KBM-7 (cell line): ENCODE measurements at places on chromosomes 11 and 22.

- peak; percentile 56 for DNase-seq
Observed at GRCh38 chr11:64373598-64373974, 14.6 kb downstream of the RPS6KA4 start.

DNA sequence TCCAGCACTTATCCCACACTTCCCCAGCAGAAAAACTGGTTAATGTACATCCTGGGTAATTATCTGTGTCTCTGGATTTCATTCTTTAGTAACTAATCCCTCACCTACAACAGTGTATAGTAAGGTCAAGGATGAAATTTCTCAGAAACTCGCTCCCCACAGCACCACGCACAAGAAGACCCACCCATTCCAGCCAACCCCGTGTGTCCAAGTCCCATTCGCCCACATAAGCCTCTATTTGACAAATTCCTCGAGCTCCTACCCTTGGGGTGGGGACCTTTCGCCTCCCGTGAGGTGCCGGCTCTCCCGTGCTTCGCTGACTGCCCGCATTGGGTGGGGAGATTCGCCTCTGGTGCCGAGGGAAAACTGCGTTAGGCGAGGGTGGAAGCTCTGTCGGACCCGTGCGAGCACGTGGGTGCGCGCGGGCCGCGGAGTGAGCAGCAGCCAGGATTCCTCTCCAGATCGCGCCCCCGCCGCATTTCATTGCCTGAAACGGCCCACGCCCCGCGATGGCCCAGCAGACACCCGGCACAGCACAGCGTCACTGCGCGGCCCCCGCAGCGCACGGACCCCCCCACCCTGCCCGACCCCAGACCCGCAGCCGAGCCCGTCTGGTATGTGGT is 866 bp downstream of the EXPH5 start:
- peak; percentile 41 for DNase-seq

DNA sequence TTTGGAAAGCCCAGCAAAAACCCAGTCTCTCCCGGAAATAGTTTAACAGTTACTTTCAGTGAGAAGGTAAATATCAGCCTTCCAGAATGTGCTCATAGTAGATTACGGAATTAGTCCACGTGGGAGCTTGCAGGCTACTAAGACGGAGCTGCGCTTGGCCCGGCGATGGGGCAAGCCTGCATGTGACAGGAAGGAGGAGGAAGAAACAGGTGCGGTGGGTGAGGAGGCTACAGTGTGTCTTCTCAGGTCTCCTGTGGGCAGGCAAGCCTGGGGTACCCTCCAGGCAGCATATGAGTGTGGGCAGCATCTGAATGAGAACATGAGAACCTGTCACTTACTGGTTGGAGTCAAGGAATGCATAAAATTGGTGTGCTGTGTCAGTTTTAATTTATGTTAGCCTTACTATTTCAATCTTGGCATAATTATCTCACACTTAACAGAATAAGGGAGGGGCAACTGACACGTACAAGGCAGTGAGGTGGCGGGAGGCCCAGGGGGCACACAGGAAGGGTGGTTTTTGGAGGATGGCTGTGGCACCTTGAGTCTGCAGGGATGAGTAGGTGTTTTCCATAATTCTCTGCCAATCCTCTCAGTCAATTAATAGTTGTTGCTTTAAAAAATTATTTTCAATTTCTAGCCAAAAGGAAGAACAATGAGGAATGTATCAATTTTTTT is 35.7 kb downstream of the CLMP start:
- DNase-seq = no peak

- DNase-seq = no peak
Observed at GRCh38 chr11:17930544-17931125, 82.2 kb downstream of the SERGEF start.

- no peak for DNase-seq
Observed at GRCh38 chr11:69074375-69075140, 25.8 kb downstream of the TPCN2 start.

DNA sequence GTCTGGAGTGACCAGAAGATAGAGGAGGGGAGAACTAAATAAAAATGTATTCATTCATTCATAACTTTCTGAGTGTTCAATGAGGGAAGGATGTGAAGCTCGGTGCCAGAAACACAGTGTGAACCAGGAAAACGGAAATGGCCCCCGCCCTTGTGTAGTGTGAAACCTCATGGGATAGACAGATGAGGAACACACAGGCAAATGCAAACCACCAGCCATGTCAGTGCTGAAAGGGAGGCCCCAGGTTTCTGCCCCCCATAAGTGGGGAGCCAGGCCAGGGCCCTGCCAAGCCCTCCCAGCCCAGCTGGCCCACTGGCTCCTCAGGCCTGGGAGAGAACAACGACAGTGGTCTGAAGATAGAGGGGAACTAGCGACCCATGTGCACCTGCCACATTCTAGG is 30.5 kb downstream of the LARGE1 start:
- no peak for DNase-seq

DNA sequence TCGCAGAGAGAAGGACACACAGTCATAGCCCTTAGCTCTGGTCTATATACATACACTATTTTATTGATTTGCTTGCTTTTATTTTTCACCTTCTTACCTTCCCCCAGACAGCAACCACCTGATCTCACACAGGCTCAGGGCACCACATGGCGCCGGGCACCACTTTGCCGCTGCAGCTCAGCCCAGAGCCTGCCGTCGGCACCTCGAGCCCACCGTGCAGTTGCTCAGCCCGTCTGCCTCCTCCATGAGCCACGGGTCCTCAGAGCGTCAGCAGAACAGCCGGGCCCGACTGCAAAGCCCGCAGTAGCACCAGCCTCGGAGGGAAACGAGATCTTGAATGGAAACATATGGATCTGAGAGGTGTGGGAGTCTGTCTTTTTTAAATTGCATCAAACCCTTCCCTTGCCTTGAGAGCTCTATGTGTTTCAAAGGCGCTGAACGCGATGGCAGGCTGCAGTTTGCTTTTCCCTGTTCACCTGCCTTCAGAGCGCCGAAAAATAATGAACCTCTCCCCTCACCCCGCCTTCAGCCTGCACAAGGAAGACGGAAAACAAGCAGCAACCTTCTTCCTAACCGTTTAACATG is 505.4 kb downstream of the MN1 start:
- DNase-seq = no peak

DNA sequence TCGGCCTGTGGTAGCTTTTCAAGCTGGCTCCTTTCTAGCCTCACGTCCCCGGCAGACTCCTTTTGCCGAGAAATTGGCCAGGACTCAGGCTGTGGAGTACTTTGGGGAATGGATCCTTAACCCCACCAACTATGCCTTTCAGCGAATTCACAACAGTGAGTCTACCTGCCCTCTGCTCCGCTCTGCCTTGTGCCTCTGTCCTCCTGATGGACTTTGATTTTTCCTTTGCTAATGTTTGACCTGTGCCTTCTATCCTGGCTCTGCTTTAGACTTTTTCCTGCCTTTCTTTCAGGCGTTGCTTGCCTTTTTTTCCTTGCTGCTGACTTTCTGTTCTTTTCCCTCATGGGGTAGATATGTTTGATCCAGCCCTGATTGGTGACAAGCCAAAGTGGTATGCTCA is 12.5 kb downstream of the MADD start:
- DNase-seq = no peak

DNA sequence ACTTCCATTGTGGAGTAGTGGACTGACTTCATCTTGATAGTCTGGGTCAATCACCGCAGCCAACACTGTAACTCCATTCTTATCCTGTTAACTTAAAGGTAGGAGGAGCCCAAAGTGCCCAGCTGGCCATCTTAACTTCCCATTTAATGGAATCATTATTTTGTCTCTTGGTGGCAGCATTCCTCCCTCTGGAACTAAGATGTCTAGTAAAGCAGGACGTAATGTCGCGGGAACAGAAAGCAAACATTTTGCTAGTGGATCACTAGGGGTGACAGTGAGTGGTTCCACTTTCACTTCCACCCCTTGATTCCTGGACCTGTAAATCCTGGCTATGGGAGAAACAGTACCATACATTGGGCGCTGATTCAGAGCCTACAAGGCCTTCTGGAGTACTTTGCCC is 71.4 kb downstream of the GAB4 start:
- no peak for DNase-seq

DNA sequence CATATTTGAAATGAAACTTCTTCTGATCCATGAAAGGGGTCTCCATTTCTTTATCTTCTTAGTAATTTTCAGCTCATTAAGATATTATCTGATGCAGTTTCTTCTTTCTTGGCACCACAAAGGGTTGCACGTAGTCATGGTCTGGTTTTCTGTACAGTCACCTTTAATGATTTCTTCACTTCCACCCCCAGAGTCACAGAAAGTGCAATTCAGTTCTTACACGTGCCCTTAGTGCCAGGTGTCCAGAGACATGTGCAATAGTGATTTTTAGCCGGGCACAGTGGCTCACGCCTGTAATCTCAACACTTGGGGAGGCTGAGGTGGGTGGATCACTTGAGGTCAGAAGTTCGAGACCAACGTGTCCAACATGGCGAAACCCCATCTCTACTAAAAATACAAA is 202.8 kb upstream of the MTNR1B start:
- DNase-seq = no peak

- no peak for DNase-seq
Observed at GRCh38 chr11:24225501-24225900, 271.4 kb upstream of the LUZP2 start.

- DNase-seq = no peak
Observed at GRCh38 chr11:114082415-114082748, 22.9 kb downstream of the ZBTB16 start.

DNA sequence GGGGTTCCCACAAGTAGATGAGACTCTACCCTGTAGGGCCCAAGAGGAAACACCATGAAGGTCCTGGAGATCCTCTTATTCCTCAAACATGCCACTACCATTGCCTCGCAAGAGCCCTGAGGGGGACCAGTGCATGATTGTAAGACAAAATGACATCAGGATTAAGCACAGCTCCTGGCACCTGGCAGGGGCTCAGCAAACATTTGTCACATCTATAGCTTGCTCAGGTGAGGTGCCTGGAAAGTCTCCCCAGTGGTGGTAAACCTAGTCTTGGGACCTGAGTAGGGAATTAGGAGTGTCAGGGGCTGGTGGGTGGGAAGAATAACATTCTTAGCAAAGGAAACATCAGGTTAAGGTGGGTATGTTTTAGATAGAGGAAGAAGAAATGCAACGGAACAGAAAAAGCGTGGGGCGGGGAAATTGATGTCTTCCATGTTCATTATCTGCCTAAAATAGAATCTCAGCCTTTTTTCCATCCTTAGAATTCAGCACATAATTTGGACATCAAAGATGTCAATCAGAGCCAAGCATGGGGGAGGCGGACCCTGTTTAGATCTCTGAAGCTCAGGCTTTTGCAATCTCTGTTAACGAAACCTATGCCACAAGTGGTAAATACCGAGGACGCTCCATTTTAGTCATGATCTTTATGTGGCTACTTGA is 924 bp downstream of the YPEL1 start:
- DNase-seq = peak; percentile 24

- no peak for DNase-seq
Observed at GRCh38 chr11:114265122-114265878, 30.9 kb upstream of the NNMT start.

GRCh38 chr11:72098741-72099140 is 4.4 kb downstream of the LAMTOR1 start:
- DNase-seq = no peak

DNA sequence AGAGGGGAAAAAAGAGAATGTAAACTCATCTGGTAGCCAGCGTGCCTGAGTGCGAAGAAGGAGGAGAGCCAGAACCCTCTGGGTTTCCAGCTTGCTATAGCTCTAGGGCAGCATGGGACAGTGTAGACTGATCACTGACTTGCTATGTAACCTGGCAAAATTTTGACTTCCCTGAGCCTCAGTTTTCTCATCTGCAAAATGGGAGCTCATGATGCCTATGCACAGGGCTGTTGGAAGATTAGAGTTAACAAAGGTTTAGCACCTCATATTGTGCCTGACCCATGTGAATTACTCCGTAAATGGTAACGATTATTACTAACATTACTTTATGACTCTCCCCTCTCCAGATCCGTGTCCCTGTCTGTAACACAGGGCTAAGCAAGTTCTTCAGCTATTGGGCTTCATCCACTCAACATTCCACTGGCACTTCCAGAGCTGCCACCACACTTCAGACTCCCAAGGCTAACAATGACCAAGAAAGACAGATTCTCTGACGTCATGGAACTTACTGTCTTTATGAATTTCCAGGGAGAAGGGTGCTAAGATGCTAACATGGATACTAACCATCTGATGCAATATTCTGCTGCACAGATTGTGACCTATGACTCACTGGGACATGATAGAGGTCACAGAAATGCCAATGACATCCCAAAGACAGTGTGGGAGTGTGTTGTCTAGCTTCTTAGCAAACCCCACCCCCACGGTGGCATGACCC is 195.2 kb downstream of the TRIM29 start:
- DNase-seq = no peak

DNA sequence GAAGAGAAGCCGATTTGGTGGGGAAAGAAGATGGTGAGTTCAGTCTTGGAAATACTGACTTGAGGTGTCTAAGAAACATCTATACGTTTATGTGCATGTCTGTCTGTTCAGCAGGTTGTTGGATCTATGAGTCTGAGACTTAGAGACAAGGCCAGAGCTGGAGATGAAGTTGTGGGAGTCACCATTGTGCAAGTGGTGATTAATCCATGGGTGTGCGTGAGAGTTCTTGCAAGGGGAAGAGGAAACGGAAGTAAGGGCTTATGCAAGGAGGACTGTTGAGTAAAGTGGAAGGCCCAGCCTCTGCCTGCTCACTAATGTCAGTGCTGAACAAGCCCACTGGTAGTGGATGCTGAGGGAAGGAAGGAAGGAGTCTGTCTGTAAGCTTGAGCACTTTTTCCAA is 9.7 kb downstream of the TMEM45B start:
- DNase-seq = peak; percentile 87

DNA sequence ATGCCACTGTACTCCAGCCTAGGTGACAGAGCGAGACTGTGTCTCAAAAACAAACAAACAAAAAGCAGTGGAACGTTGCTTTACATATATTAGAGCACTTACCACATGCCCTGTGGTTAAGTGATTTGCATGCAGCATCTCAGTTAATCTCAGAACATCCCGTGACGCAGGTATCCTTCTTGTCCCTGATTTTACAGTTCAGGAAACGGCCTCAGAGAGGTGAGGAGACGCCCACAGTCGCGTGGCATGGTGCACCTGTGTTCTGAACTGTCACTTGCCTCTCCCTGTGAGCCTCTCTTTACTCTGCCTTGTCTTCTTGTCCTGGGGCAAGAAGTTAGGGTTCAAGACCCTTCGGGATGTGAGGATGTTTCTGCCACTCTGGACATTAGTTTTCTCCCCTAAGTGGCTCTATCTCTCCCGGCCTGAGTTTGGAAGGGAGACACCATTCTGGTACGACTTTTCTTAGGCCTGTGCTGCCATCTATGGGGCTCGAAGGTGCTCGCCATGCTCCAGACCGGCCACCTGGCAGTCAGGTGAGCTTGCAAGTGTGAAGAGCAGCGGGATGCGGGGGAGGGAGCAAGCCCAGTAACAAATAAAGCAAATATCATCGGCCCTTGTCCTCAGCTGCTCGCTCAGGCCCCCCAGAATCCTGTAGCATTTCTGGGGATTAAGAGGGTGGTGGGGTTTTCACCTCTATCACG is 25.6 kb downstream of the YWHAH start:
- DNase-seq = peak; percentile 70

DNA sequence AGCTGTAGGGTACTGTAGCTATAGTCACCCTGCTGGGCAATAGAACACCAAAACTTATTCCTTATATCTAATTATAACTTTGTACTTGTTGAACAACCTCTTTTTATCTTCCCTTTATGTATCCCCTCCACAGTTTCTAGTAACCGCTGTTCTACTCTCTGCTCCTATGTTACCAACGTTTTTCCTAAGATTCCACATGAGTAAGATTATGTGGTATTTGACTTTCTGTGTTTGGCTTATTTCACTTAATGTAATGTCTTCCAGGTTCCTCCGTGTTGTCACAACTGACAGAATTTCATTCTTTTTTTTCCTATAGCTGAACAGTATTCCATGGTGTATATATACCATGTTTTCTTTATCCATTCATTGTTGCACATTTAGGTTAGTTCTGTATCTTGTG is 258.4 kb downstream of the DYNC2H1 start:
- no peak for DNase-seq

- DNase-seq = no peak
Observed at GRCh38 chr11:95688501-95689222, 100.9 kb downstream of the FAM76B start.
